Activated B cell treated with CpG ODN at 0.5 μM for 24 hours (primary cell): ENCODE measurements at places on chromosomes 16 and 17. TPM values are rescaled to one million over a fixed set of nuclear protein-coding genes. Genes with fewer than 3 reads are reported as not detected.

IL17C gene
- 0.34 and 0.69 TPM in 2 replicates for total RNA-seq

MT1F gene
- 21.4 and 22.8 TPM in 2 replicates for total RNA-seq

CES5A gene
- total RNA-seq: not detected in 2 replicates

KRT16 gene
- not detected in 2 replicates for total RNA-seq

SARM1 gene
- total RNA-seq: 15.0 and 19.9 TPM in 2 replicates

TNFSF12 gene
- total RNA-seq: 25.2 and 30.7 TPM in 2 replicates

SPN gene
- 2.4 and 2.7 TPM in 2 replicates for total RNA-seq

TBC1D3K gene
- total RNA-seq: not detected in 2 replicates

TMC7 gene
- not detected in 2 replicates for total RNA-seq

KRT34 gene
- not detected in 2 replicates for total RNA-seq

TEPSIN gene
- total RNA-seq: 82.9 and 102 TPM in 2 replicates

KRTAP4-9 gene
- total RNA-seq: not detected in 2 replicates

OSGIN1 gene
- 1.6 TPM in 2 replicates for total RNA-seq

CNEP1R1 gene
- total RNA-seq: 22.1 and 31.0 TPM in 2 replicates

SLC16A11 gene
- 3.6 and 4.2 TPM in 2 replicates for total RNA-seq

UNK gene
- 52.3 and 61.2 TPM in 2 replicates for total RNA-seq

RAB11FIP4 gene
- total RNA-seq: 37.9 and 43.2 TPM in 2 replicates
